NCI-H1694 treated with DMSO at 0.1 percent for 48 hours (cell line): ENCODE measurements at places on chromosomes 5 and 9.
A peak's percentile ranks its signal among the peaks of the same experiment; 100 is the strongest.

- no peak for DNase-seq
Measured at GRCh38 chr9:130414081-130414731, 30.6 kb upstream of the ASS1 start.

- DNase-seq: peak; percentile 27
Measured at GRCh38 chr9:82606492-82607382, 456.2 kb downstream of the RASEF start.

DNA sequence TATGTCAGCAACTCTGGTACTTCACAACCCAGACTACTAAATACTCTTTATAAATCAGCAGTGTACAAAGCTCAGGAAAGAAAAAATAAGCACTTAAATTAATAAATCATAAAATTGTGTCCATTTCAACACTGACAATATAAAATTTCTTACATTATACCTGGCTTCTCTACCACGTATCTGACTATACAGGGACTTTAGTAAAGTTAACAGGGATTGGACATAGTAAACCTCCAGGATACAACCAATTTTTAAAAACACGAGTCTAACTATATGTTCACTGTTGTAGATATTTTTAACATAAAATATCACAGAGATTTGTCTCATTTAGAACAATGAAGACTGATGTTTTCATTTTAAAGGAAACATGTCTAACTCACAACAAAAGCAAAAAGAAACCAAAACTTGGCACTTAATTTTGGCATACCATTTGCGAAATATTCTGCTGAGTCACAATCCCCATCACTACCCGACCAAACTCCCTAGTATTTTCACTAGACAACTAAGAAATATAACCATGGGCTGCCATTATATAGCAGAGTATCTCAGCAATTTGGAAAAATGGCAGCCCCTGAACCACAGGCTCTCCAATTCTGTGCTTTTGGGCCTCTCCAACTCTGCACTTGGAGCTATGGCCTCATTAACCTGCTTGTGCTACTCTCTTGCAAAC lies 14.4 kb downstream of the FAM169A start:
- no peak for DNase-seq

GRCh38 chr5:61994171-61994570 lies 311.8 kb upstream of the KIF2A start:
- DNase-seq: no peak

- no peak for DNase-seq
Measured at GRCh38 chr5:81773161-81773560, 22.3 kb upstream of the SSBP2 start.

GRCh38 chr9:12812710-12813109 lies 37.9 kb downstream of the LURAP1L start:
- no peak for DNase-seq

DNA sequence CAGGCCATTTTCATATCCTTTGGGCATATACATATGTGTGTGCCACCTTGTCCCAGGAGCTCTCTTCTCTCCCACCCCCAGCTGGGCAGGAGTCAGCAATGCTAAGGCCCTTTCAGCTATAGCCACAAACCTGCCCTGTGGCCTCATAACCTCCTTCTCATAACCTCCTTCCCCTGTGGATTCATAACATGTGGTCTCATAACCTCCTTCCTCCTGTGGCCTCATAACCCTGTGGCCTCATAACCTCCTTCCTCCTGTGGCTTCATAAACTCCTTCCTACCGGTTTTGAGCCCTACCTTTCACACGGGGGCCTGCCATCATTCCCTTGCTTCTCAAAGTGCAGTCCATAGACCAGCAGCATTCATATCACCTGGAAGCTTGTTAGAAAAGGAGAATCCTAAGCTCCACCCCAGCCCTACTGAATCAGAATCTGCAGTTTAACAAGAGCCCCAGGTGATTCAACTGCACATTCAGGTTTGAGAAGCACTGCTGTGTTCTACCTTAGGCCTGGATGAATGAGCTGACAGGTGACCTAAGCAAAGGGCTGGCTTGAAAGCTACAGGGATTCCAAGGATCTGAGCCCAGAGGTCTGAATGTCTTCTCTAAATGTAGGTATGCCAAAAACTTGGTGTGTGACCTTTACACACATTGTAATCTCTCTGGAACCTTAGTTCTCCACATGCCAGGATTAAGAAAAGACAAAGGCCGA lies 41.9 kb upstream of the PLPP6 start:
- no peak for DNase-seq

DNA sequence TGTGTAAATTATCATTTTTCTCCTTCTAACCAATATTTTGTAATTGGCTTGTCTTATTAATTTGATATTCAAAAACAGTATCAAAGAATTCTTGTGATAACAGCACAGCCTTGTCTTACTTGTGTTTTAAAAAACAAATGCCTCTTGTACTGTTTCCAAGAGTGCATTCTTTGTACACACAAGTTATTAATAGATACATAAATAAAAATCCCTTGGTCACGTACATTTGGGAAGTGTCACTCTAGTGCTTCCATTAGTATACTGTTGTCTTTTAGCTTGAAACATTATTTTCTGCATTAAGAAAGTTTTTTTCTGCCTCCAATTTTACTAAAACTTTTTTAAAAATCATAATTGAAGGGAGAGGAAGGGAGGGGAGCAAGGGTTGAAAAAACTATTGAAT lies 133.2 kb downstream of the PIP5K1B start:
- DNase-seq: no peak

GRCh38 chr5:131513780-131514179 lies 121.2 kb downstream of the RAPGEF6 start:
- DNase-seq: no peak

GRCh38 chr5:135861641-135862040 lies 27.2 kb downstream of the SLC25A48 start:
- DNase-seq: no peak

- DNase-seq: no peak
Measured at GRCh38 chr9:99855467-99856176, 33.9 kb downstream of the NR4A3 start.

- peak; percentile 7 for DNase-seq
Measured at GRCh38 chr9:117076571-117077290, 338.1 kb downstream of the ASTN2 start.

- DNase-seq: no peak
Measured at GRCh38 chr9:17611917-17612316, 33.1 kb downstream of the SH3GL2 start.

DNA sequence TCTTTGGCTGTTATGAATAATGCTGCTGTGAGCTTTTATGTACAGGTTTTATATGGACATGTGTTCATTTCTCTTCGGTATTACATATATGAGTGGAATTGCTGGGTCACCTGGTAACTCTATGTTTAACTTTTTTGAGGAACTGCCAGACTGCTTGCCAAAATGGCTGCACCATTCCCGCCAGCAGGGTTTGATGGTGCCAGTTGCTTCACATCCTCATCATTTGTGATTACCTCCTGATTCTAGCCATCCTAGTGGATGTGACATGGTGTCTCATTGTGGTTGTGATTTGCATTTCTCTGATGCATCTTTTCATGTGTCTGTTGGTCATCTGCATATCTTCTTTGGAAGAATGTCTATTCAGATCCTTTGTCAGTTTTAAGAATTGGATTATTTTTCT lies 10.7 kb downstream of the NANS start:
- no peak for DNase-seq

DNA sequence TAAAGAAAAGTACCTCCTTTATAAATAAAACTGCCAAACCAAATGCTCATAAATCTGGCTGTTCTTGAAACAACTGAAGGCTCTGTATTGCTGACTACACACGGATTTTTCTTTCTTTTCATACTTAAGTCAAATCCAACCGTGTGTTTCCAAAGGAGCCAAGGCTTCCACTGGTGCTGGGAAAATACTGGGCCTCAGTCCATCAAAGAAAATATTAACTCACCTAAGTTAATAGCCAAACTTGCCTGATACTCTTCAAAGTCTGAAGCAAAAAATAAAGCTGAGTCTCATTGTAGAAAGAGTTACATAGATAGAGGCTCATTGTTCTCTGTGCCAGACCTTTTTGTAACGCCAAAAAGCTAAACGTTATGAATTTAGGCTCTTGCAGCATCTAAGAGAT lies 350.4 kb upstream of the CDH9 start:
- no peak for DNase-seq

- DNase-seq: no peak
Measured at GRCh38 chr5:111106320-111106948, 14.3 kb downstream of the WDR36 start.

- DNase-seq: peak; percentile 67
Measured at GRCh38 chr5:34008802-34009201, 952 bp upstream of the AMACR start.

GRCh38 chr5:121706686-121707085 lies 145.0 kb upstream of the FTMT start:
- no peak for DNase-seq

DNA sequence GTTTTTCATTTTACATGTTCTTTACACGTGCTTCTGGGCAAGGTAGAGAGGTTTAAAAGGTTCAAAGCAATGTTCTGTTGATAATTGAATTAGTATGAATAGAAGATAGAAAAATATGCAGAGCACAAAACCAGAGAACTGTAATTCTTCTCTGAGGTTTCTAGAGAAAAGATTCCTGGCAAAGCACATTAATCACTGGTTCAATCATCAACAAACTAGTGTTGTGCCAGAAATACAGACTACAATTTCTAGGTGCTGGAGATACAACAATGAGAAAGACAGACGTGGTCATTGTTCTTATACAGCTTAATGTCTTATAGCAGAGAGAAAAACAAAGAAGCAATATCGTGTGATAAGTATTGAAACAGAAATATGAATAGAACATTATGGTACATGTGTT lies 25.5 kb downstream of the MEGF9 start:
- no peak for DNase-seq

DNA sequence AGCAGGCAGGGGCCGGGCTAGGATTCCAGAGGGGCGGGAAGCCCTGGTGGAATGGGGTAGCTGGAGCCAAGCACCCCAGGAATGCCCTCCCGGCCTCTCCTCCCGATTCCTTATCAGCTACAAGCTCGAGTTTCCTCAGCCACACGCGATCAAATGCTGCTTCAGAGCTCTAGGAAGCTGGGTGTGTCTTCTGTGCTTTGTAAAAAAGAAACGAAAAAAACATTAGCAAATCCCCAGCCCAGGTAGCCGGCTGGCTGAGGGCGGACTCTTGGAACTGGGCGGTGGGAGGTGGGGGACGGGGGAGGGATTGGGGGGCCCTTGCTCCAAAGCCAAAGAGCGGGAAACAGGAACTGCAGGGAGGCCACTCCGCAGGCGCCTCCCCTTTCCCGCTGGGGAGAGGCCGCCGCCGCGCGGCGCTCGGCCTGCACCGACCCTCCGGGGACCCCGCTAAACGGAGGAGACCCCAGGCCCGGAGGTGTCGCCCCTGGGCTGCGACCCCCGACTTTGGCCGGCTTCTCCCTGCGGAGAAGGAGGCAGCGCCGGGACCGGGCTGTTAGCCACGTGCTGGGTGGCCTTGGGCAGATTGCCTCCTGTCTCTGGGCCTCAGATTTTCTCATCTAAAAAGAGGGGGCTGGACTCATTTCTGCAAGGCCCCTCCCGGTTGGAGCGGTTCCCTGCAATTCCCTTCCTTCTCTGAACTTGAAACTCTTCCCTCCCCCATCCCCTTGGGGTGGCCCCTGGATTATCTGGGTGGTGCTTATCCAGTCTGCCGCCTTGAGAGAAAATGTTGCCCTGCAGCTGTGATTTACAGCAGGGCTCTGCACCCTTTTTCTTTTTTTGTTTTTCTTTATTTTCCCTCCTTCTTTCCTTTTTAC lies 40.9 kb upstream of the FABP6 start:
- no peak for DNase-seq

- no peak for DNase-seq
Measured at GRCh38 chr5:61575581-61575980, 243.5 kb downstream of the ZSWIM6 start.

GRCh38 chr5:78741019-78741418 lies 92.4 kb upstream of the LHFPL2 start:
- DNase-seq: no peak

DNA sequence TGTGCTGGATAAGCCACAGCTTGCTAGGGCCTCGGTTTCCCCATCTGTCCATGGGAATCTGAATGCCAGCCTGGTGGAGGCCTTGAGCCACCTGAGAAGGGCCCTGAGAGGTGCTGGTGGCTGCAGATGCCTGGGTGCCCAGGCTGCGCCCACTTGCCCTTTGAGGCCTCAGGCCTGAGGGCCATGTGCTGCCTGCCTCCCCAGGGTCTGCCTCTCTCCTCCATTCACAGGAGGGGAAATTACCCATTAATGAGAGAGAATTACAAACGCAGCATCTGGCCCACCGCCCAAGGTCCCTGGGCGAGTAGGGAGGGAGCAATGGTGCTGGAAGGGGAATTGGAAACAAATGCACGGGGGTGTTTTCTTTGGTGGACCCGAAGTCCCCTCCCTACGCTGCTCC lies 59.6 kb downstream of the BARX1 start:
- no peak for DNase-seq

- DNase-seq: no peak
Measured at GRCh38 chr9:107685376-107685775, 195.8 kb upstream of the KLF4 start.

DNA sequence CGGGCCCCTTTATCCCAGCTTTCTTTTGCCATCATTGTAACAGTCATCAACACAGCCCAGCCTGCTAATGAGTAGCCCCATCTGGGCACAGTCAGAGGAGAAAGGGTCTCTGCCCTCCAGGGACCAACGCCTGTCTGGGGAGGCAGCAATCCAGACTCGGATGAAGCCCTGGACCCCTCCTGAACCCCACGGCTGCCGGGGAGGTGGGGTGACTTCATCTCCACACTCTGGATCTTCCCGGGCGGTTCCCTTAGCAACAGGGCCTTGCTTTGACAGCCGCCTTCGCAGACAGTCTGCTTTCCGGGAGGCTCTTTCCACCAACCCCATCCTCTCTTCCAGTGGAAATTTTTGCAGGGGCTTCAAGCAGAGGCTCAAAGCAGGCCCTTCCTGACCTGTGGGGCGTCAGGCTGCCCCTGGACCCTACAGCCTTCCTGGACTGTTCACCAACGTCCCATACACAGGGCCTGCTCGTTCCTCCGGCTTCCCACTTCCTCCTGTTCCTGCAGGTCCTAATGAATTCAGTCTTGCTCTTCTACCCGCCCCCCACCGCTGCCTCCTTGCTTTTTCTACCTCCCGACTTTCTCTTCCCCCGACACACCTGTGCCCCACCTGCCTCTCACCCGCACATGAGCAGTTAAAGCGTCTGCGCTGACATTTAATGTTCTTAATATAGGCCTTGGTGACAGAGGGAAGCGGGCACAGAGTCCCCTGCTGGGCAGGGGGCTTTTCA lies 161.7 kb upstream of the MVB12B start:
- no peak for DNase-seq

GRCh38 chr9:17191082-17191481 lies 56.2 kb downstream of the CNTLN start:
- no peak for DNase-seq

GRCh38 chr9:16030528-16031185 lies 477.8 kb downstream of the CCDC171 start:
- DNase-seq: no peak

DNA sequence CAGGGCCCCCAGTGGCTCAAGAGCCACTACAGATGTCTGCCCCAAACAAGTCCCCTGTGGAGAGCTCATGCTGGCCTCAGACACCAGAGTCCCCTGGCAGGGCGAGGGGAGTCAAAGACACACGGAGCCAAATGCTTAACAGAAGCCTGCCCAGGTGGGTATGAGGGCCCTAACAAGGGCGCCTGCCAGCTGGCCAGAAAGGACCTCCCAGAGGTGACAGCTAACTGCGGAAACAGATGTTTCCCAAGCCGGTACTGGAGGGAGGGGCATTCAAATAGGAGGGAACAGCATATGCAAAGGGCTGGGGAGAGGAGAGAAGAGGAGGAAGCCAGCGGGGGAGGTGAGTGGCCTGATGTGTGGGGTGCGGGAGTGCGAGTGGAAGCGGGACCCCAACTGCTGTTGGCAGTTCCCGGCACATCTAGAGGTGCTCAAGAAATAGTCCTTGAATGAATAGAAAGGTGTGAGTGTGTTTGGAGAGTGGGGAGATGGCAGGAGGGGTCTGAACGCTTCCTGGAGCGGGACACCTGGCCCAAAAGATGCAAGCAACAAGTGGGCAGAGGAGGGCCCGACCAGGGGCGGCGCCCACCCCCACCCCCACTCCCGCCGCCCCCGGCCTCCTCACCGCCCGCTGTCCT lies 824 bp downstream of the MXD3 start:
- no peak for DNase-seq
